ENCODE measurements at places on chromosomes 5 and 9.

DNA sequence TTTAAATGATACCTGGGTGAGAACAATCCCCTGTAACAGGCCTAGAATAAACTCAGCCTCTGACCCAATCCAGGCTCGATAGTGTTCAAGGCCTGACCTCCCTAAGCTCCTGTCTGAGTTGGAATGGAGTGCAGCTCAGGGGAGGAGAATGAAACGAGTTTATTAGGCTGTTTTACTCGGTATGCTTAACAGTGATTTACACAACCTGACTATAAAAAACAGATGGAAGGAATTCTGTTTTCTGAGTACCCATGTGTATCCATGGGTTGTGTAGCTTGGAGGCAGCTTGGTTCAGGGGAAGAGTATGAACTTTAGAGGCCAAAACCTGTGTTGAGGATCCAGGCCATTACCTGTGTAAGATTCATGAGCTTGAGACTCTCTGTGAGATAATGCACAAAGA is 67.8 kb downstream of the PCSK5 start:
- no peak for DNase-seq

DNA sequence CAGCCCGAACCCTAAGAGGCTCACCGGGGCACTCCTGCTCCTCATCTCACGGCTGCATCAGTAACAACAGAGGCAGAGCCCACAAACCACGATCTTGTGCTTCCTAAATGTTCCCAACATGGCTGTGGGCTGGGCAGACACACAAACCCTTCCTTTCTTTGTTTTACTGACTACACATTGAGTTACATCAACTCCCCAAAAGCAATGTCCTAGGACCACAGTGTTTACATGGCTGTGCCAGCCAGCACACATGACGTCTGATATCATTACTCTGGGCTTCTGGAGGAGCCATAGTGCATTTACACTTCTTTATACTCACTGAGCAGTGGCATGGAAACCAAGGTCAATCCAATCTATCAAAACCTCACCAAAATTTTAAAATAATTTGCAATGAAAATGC is 101.4 kb downstream of the LHFPL2 start:
- DNase-seq: no peak

DNA sequence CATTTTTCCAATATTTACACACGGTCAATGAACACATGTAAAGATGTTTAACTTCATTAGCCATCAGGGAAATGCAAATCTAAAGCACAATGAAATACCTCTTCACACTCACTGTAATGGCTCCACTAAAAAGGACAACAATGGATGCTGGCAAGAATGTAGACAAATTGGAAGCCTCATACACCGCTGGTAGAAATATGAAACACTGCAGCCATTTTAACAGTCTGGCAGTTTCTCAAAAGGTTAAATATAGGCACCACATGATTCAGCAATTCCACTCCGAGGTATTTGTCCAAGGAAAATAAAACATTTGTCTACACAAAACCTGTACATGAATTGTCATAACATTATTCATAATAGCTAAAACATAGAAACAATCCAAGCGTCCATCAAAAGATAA is 20.0 kb downstream of the RNF145 start:
- DNase-seq: peak; percentile 48

DNA sequence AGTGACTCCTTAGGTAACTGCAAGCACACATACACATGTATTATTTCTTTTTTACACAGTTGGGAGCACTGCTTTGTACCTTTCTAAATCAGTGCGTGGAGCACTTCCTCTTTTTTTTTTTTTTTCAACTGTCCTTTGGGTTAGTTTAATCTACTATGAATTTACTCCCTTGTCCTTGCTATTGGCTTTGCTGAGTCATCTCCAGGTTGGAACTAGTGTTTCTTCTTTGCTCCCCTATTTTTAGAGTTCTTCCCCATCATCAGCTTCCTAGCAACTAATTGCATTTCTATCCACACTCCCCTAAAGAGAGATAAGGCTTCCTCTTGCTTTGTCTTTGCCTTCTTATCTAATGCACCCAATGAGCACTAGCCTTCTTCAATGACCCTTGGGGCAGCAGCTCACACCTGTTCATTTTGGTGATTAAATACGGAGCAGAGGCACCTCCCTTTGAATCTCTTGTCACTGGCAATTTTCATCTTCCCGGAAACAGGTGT is 24.3 kb downstream of the S100Z start:
- DNase-seq: peak; percentile 81

- no peak for DNase-seq
Measured at GRCh38 chr5:154836225-154836624, 14.2 kb downstream of the FAXDC2 start.

DNA sequence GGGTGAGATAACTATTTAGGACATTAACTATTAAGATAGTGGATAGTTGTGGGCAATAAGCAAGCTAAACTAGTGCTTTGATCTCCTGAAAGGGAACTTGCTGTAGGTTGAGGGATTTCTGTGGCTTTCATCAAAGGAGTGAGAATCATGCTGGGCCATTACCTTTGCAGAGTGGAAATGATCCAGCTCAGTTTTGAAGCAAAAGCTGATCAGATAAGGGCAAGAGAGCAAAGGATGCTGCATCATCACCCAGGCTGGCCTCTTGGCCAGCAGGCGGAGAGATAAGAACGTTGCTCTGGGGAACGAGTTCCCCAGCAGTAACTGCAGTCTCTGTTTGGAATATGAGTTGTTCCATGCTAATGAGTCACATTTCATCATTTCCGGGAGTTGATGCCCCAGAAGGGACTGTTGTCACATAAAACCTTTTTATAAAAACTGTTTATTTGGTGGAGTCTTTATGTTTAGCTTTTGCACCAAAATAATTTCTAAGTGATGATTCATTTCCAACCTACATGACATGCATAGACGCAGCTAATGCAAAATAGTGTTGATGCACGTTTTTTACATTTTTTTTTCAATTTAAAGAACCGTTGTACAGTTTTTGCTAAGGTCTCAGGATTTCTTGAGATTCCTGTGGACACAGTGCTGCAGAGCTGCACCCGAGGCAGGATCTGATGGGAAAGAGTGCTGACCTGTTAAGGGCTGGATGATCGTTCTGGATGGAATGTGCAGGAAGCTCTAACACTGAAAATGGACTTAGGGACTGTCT is 99.3 kb downstream of the ACTBL2 start:
- no peak for DNase-seq

DNA sequence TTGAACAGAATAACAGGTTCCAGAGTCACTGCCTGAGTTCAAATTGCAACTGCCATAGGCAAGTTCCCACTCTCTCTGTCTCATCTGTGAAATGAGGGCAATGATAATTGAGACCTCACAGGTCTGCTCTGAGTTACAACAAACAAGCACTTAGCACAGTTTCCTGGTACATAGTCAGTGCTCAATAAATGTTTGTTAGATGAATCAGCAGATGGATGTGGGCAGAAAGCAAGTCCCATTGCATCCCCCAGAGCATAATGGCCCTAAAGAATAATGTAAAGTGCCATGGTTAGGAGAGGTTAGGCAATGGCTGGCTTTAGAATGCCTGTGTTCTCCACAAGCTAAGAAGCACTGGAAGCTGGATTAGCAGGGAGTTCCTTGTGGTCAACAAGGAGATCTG is 136.5 kb upstream of the LARP1 start:
- no peak for DNase-seq

- peak; percentile 21 for DNase-seq
Measured at GRCh38 chr5:112467485-112467884, 48.4 kb upstream of the EPB41L4A start.

DNA sequence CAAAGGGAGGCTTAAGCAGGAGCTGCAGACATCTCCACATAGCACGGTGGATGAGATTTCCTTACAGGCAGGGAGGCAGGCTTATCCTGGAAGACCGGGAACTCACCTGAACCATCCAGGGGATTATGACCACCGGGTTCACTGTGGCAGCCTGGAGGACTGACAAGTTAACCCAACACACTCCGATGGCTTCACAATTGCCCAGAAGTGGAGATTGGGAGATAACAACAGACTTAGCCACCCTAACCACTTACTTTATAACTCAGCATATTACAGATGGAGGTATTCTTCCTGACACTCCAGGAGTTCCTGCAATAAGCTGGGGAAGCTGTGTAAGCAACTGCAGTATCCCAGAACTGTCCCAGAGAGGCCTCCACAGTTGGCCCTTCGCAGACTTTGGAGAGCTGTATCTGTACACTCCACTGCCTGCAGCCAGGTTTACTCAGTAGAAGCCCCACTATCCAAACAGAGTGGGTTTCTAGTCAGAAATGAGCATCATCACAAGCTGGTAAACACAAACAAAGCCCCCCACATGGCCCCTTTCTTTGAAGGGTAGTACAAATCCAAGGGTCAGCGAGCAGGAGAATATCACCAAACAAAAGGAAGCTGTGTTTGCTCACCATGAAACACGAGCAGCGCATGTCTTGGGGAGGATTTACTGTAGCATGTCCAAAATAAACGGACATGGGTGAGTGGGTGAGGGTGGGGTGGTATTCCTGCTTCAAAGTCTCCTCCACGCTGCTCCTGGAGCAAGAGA is 462.2 kb downstream of the RASEF start:
- DNase-seq: peak; percentile 58

GRCh38 chr5:17330386-17330785 is 113.0 kb downstream of the BASP1 start:
- no peak for DNase-seq

GRCh38 chr5:18771097-18771610 is 1136.9 kb downstream of the TAF11L14 start:
- DNase-seq: no peak

DNA sequence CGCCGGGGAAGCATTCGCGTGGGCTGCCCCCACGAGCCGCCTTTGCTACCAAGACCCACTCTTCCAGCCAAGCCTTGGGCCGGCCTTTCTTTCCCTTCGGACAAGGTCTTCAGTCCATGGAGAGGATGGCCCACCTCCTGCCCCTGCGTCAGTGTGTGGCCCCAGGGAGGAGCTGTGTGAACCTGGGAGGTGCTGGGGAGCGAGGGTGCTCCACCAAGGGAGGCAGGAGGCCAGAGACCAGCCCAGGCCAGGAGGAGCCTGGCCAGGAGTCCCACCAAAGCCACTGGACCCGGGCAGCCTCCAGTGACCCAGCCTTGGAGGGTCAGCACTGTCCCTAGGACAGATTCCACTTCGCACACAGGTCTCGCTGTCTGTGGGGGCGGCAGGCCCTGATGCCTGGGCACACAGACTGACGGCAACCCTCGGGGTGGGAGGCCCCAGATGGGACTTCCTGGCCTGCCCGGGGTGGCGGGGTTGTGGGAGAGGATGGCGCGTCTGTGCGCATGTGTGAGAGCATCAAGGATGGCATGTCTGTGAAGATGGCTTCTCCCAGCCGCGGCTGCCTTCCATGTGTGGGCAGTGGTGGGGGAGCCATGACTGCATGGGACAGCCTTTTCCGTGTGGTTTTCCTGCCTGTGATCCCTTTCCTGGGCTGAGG is 113.3 kb upstream of the LPCAT1 start:
- DNase-seq: no peak

DNA sequence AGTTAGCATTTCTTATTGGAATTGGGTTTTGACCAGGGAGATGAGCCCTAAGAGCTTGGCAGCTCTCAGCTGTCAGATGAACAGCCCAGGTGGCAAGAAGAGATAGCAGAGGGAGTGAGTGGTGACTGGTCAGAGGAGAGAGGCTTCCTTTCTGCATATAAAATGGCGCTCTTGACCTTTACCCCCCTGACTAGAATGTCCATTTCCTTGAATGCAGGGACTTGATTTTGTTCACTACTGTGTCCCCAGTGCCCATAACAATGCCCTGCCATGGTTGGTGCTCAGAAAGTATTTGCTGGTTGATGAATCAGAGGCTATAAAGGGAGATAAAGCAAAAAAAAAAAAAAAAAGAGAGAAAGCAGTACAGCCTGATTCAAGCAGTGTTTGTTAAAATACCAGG is 7.2 kb downstream of the CHMP5 start:
- no peak for DNase-seq

GRCh38 chr9:126914458-126915280 is at the start of gene RALGPS1:
TSS of gene RALGPS1 (plus strand) at chr9:126914782. CDS start at chr9:126962290, 47,508 bp downstream.
- peak; percentile 96 for DNase-seq

DNA sequence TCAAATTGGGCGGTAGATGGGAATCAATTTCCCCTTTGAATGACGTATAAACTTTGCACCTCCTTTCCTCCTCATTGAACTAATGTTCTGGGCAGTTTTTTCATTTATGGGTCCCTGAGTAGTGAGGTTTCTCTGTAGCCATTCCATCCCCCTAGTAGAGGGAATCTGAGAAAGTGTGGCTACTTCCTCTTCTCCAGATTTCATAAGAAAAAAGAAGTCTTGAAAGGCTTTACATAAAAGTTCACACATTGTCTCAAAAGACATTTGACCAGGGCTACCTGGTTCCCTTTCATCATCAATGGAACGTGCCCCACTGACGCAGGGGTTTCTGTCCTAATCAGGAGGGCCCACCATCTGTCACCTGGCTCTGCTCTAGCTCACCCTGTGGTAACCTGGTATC is 57.3 kb downstream of the CTSL start:
- no peak for DNase-seq

DNA sequence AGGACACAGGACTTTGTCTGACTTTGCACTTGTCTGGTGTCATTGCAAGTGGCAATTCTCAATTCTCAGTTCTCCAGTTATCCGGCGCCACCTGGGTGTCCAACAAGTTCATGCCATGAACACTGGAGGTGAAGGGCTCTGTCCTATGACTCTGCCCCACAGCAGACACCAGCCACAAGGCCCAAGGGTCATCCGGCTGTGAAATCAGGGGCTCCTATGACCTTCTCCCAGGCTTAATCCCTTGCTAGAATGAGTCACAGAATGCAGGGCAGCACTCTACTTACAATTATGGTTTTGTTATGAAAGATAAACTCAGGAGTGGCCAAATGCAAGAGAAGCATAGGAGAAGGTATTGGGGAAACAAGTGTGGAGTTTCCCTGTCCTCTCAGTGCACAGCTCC is 392.0 kb downstream of the GADD45G start:
- no peak for DNase-seq

- DNase-seq: no peak
Measured at GRCh38 chr5:158056130-158056825, 197.3 kb upstream of the CLINT1 start.

GRCh38 chr9:32172256-32172655 is 212.2 kb upstream of the ACO1 start:
- no peak for DNase-seq

DNA sequence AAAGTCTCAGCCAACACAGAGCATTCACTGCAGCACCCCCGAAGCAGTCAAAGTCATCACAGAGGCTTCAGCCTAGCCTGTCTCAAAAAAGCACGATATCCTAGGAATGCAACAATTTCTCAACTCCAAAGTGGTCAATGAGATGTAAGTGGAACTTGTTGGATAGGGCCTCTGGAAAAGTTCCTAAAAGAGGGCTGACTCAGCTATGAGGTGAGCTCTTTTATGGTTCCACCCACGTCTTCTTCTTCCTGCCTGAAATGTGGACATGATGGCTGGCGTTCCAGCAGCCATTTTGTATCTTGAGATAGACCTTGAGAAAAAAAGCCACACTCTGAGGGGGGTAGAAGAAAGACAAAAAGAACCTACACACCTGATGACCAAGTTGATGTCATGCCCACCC is 32.5 kb upstream of the TRIO start:
- no peak for DNase-seq
